ENCODE measurements at places on chromosomes 6 and 20.

GRCh38 chr6:122207794-122208193 lies 191.7 kb upstream of the HSF2 start:
- no peak for DNase-seq

DNA sequence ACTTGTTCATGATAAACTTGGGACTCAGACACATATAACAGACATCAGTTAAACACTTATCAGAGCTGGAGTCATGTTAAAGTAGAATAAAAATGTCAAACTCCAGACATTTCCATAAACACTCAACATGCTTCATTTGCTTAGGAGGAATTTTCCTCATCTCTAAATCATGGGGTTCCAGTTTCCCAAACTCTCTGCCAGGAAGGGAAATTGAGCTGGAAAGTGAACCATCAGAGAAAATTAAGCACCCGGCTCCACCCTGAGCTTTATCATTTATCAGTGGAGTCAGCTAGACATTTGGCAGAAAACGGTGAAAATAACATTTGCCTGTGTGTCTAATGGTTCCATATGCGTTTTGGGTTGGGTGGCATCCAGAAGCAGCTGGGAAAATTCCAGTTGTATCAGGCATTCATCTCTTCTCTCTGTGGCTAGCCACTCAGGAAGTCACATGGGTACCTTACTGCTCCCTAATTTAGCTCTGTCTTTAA lies 25.3 kb upstream of the ZNFX1 start:
- no peak for DNase-seq

DNA sequence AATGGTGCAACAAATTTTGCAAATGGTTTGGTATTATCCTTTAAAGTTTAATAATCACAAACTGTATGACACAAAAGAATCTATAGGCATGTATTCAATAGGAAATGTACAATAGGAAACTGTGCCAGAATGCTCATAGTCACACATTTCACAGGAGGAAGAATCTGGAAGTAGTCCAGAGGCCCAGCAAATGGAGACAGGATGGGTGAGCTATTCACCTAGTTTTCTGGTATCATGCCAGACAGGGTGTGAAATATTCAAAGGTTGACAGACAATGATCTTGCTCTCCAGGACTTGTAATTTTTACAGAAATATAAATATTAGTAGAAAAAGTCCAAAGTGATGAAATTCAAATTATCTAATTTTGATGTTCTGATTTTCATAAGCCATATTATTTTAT lies 520.1 kb upstream of the IMPG1 start:
- no peak for DNase-seq

GRCh38 chr6:157461000-157461915 lies 80.3 kb downstream of the ZDHHC14 start:
- peak; percentile 85 for DNase-seq

- DNase-seq, result peak; percentile 92
Measured at GRCh38 chr20:58634521-58635278, 16.4 kb upstream of the STX16 start.

GRCh38 chr6:109024368-109024767 lies 70.3 kb downstream of the SESN1 start:
- peak; percentile 42 for DNase-seq
